Epithelial cell of esophagus (primary cell): ENCODE measurements at places on chromosomes 2 and 18.

GRCh38 chr18:61335684-61336555 lies 2.7 kb downstream of the CDH20 start:
- no peak for DNase-seq

DNA sequence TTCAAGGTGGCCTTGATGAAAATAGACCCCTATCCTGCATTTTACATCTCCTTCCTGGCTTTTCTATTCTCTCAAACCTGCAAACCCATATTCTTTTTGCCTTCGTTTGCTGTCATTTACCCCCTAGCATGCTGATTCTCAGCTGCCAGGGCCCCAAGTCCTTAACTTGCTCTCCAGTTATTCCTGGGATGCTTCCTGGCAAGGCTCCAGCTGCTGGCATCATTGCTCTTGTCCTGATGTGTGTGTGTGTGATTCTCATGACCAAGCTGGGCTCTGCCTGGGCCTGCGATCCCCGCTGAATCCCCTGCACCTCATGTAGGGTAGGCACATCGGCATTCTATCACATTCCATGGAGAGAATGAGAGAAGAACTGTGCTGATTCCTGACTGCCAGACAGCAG lies 11.9 kb downstream of the NPAS2 start:
- peak; percentile 63 for DNase-seq

DNA sequence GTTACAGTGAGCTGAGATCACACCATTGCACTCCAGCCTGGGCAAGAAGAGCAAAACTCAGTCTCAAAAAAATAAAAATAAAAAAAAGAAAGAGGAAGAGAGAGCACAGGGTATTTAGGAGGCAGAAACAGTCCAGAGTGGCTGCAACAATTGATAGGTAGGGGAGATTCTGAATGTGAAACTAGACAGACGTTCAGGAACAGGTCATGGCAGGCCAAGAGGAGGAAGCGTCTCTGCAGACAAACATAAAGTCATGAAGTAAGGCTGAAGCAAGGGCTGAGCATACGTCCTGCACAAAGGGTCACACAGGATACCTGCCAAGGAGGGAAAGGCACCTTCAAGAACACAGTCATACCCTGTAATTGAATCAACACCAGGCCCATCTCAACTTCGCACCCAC lies 64.1 kb upstream of the ZNF532 start:
- peak; percentile 87 for DNase-seq

- no peak for DNase-seq
Observed at GRCh38 chr2:120758181-120759144, 22.8 kb downstream of the GLI2 start.

- DNase-seq = peak; percentile 11
Observed at GRCh38 chr2:57376985-57377384, 669.6 kb upstream of the VRK2 start.

DNA sequence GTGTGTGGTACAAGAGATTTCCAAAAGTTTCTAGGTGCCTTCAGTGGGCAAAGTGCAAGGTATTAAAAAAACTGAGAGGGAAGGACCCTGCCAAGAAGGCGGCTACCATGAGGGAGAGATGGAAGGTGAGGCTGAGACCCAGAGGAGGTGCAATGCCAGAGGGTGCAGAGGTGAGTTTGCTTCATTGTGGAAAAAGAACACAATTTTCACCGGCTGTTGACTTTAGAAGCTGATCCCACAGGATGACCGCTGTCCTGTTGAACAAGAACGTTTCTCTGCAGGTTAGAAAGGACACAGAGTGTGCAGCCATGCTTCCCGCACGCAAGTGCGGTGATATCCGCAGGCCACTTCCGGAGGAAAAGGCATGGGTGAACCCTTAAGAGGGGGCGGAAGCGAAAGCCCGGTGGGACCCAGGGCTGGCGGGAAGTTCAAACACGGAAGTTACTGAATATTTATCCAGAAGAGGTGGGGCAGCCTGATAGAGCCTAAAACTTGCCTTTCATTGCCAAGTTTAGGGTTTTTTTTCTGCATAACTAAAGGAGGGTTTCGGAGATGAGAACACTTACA lies 16.6 kb downstream of the SP110 start:
- no peak for DNase-seq

DNA sequence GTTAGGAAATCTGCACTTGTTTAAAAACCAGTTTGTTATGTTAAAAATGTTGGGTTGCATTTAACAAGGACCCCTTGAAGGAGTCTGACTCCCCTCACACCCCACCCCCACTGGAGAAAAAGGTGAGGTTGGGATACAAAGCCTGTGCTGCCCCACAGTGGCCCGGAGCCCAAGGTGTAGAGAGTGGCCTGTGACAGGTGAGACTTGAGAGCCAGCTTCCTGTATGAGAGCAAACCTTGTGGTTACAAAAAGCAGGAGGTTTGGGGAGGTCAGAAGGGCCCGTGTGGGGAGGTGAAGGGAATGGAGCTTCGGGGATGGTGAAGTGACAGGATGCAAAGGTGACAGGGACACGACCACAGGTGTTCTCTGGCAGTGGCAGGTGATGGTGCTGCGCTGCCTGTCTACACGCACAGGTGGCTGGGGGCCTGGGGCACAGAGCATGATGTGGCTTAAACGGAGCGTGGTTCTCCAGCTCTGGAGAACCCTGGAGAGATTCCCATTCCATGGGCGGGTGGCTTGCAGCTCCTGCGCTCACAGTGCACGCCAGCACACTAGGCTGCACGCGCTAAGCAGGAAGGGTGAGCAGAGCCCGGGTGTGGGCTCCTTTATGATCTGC lies 29.0 kb downstream of the IMPA2 start:
- DNase-seq = no peak

- peak; percentile 36 for DNase-seq
Observed at GRCh38 chr2:190563109-190563508, 28.6 kb upstream of the NEMP2 start.

GRCh38 chr18:66735933-66736332 lies 132.0 kb upstream of the CDH19 start:
- DNase-seq = no peak

DNA sequence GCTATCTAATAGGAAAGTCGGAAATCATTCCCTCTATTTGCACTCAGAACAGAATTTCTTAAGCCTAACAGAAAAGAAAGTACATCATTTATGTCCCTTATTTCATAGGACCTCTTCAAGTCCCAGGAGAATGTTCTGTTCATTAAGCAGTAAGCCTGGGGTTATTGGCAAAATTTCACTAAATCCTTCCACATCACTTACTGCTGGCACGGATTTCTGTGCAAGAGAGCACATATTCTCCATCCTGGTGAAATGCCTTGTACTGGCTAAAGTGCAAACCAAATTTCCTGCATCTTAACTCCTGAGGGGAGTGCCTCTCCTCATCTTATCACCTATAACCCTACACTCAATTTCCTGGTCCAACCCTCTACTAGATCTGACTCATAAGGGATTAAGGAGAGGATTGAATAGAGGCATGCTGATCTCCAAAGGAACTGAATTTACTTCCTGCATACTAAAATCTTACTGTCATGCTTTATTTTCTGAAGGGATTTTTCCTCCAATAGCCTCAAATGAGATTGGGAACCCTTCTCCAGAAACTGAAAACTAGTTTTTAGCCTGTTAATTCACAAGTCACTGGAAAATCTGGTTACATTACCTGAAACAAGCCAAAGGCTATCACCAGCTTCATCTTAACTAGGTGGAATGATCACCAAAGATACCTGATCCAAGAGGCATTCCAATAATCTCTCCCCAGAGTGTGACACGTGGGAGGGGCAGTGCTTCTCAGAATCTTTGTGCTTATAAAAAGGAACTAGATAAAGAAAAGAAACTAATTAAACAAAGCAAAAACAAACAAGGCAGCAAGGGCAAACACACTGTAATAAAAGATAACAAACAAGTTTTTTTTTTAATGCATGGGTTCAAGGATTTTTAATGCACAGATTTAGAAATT lies 311.1 kb downstream of the NR4A2 start:
- DNase-seq = peak; percentile 75

DNA sequence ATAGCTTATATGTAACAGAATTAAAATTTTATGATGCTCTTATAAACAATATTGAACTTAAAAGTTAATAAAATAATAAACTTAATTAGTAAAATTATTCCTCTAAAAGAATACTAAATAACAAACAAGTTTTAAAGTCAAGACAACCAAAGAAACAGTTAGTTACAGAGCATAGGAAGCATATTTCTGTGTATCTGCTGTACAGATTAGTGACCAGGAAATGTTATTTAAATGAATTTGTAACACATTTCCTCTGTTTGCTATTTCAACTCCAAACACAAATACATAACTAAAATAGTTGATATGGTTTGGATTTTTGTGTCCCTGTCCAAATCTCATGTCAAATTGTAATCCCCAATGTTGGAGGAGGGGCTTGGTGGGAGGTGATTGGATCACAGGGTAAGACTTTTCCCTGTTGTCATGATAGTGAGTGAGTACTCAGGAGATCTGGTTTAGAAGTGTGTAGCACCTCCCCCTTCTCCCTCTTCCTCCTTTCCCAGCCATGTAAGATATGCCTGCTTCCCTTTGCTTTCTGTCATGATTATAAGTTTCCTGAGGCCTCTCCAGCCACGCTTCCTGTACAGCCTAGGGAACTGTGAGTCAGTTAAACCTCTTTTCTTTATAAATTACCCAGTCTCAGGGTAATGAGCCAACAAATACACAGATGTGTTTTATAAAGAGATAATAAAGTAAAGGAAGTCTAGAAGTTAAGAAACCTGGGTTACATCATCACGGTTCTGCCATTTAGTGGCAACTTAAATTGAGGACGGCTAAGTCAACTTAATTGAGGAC lies 51.8 kb downstream of the ROCK2 start:
- no peak for DNase-seq

- DNase-seq = no peak
Observed at GRCh38 chr18:11178951-11179549, 29.7 kb upstream of the PIEZO2 start.

GRCh38 chr2:63038034-63038433 lies 12.6 kb upstream of the OTX1 start:
- no peak for DNase-seq

GRCh38 chr2:177396703-177397460 lies 4.3 kb downstream of the AGPS start:
- peak; percentile 81 for DNase-seq

- no peak for DNase-seq
Observed at GRCh38 chr2:45905632-45905958, 254.1 kb downstream of the PRKCE start.

- DNase-seq = peak; percentile 59
Observed at GRCh38 chr2:127479219-127479825, 47.0 kb downstream of the IWS1 start.
